Glomerular endothelial cell (primary cell): ENCODE measurements at places on chromosomes 3 and 15.

- DNase-seq, result no peak
Observed at GRCh38 chr3:71784914-71785531, at the start of gene PROK2. TSS of gene PROK2 (minus strand) at chr3:71785148. CDS start at chr3:71785052, 96 bp downstream.

- no peak for DNase-seq
Observed at GRCh38 chr3:15959434-15959811, 161.6 kb upstream of the ANKRD28 start.

GRCh38 chr3:183764847-183765731 is 60.3 kb downstream of the MAP6D1 start:
- no peak for DNase-seq

GRCh38 chr15:76582550-76582949 is 246.0 kb downstream of the ISL2 start:
- DNase-seq, result no peak

DNA sequence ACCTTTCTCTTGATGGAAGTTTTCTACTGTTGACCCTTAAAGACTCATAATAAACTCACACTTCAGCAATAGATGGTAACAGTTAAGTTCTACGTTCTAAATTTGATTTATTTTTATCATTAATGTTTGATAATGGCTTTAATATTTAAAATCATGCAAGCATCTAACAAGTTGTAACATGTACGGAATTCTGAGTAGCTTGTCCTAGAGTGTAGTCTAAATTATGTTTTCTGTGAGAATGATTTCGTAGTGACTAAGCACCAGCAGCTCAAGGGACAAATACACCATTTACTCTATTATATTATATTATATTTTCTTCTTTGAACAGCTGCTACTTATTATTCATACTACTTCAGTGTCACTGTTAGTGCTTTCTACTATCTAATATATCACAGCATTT is 345.6 kb downstream of the NLGN1 start:
- DNase-seq, result no peak

GRCh38 chr15:88013111-88013510 is 243.4 kb downstream of the NTRK3 start:
- DNase-seq, result no peak

DNA sequence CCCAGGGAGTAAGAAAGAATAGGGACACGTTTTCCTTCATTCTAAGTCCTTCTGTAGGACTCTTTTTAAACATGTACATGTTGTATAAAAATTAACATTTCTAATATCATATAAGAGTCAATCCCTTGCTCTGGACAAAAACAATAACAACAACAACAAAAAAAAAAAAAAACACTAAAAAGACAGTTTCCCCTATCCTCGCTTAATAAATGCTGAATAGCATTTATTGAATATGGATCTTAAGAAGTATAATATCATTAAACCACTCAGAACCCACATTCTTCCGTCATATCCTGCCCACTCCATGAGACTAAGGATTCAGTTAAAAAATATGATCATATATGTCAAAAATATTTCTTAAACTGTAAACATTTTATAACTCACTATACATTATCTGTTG is 145.1 kb downstream of the AQP9 start:
- DNase-seq, result no peak

DNA sequence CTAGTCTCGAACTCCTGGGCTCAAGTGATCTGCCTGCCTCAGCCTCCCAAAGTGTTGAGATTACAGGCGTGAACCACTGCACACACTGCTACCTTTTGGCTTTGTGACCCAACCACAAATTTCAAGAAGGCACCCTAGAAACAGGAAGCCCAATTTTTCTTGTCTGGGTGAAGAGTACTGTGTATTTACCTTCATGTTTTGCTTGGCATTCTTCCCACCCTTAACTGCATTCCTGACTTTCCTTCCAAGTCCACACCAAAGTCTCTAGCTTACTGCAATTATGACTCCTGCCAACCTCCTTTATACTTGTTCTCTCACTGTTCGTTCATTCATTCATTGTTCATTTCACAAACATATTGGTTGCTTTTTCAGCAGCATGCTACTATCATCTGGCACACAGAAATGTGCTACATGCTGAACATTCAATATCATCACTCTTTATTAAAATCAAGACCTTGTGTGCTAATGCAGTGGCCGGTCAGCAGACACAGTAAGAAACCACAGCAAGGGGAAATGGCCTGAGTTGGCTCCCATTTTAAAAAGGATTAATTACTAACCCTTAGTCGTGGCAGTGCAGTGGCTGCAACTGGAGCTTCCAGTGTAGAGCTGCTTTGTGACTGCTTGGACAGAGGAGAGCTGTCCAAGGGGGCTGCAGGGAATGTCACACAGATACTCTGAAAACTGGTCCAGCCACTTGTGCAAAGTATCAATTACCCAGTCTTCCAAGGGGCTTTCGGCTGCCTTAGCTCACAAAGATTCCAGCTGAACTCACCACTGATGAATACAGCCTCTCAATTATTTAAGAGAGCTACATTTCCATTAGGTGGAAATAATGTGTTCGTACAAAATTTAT is 94.0 kb downstream of the ETFA start:
- no peak for DNase-seq

DNA sequence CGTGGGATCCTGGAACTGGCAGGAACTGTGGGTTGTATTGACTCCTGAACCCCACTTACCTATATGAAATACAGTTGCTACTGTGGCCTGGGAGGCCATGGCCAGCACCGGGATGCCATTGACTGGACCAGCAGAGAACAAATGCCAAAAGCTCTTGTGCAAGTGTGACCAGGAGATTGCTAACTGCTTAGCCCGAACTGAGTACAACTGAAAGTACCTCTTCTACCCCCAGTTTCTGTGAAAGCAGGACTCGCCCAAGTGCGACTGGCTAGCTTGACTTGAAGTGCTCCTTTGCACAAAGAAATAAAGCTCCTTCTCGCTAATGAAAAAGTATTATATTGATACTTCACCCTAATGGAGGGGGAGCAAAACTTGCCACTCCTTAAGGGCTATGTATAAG is 101.3 kb upstream of the ATP11B start:
- DNase-seq, result no peak
